CD4-positive, alpha-beta T cell treated with Interleukin-15 for 4 hours (primary cell): ENCODE measurements at places on chromosomes 7 and 10.

GRCh38 chr7:54774785-54775740 is 16.1 kb upstream of the SEC61G start:
- no peak for DNase-seq

- DNase-seq = no peak
Observed at GRCh38 chr7:7970531-7971307, 2.1 kb downstream of the GLCCI1 start.

DNA sequence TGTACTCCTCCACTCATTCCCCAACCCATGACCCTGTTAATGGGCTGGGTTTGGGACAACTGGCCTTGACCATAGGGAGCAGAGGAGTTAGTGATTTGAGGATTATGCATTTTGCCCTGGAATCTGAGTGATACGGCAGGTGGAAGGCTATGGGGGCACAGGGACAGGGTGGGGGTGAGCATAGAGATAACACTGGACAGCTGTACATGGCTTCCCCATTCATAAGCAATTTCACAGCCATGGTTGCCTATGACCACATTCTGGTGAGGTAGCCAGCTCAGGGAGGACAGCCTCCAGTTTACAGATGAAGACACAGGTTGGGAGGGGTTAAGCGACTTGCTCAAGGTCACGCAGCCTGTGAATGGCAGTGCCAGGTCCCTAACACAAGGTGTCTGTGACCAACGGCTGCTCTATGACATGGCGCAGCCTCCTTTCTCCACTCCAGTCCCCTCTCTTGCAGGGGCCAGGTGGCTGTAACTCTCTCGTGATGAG is 319.5 kb downstream of the PLXNA4 start:
- no peak for DNase-seq

- no peak for DNase-seq
Observed at GRCh38 chr7:149547126-149547525, 49.5 kb upstream of the ZNF746 start.

- no peak for DNase-seq
Observed at GRCh38 chr7:136492366-136492765, 376.1 kb upstream of the CHRM2 start.

GRCh38 chr10:131676800-131677421 is 223.9 kb upstream of the PPP2R2D start:
- DNase-seq = no peak

DNA sequence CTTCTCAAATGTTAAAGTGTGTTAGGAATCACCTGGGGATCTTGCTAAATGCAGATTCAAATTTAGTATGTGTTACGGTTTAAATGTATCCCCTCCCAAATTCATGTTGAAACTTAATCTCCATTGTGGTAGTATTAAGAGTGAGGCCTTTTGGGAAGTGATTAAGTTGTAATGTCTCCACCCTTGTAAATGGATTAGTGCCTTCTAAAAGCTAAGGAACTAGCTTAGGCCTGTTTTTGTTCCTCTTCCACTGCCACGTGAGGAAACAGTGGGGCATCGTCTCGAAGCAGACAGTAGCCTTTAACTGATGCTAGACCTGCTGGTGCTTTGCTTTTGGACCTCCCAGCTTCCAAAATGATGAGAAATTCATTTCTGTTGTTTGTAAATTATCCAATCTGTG is 52.3 kb upstream of the SEMA3D start:
- no peak for DNase-seq

GRCh38 chr10:47094636-47095035 is 183.4 kb downstream of the PTPN20 start:
- DNase-seq = no peak

GRCh38 chr7:124074007-124074406 is 41.1 kb upstream of the TMEM229A start:
- DNase-seq = no peak

- no peak for DNase-seq
Observed at GRCh38 chr7:157309988-157310668, 26.7 kb upstream of the DNAJB6 start.

DNA sequence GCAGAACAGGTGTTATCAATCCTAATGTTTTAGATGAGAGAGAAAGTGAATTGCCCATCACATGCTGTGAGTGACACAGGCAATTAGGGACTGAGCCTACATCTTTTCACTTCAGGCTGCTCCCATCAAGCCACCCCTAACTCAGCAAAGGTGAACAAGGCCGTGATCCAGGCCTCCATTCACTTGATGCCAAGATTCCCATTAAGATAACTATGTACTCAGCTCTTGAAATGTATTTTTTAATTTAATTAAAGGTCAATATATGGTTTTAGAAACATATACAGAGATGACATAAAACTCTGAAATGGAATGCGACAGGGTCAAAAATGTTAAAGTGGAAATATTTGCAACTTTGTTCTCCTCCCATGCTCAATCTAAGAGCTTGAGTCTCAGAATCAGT is 27.9 kb upstream of the UBE2H start:
- DNase-seq = no peak
